ENCODE measurements at places on chromosomes 6 and 20. TPM values are rescaled to one million over a fixed set of nuclear protein-coding genes. Genes with fewer than 3 reads are reported as not detected.

SPDEF gene
- not detected for total RNA-seq

KCNK15 gene
- total RNA-seq: not detected

TMEM217 gene
- total RNA-seq: 1.6 TPM

IP6K3 gene
- 0.44 TPM for total RNA-seq

LRRC73 gene
- 0.17 TPM for total RNA-seq

HLA-F gene
- total RNA-seq: 3.5 TPM

TMEM14A gene
- total RNA-seq: 73.7 TPM

VSX1 gene
- not detected for total RNA-seq

DNA sequence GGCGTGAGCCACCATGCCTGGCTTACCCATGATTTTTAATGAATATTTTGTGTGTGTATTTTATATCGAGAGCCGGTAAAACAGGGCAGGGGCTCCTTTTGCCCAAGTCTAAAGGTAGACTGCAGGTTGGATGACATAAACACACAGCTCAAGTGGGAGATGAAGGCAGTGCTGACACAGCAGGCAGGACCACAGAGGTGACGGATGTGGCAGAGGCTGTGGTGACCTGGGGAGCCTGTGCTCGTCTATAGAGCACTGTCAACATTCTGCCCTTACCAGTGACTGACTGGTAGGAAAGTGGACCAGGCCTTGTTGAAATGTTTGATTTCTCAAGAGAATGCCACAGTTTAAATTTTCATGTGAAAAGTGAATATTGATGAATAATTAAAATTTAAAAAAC, 137.5 kb downstream of the ZFP64 start:
- no peak overlapping the region for H3K27ac ChIP-seq
- H3K27me3 ChIP-seq: no peaks in the 10 kb centered on the region
- DNase-seq: no peak
- H3K4me1 ChIP-seq: no peaks in the 10 kb centered on the region
- no peak overlapping the region for H3K4me3 ChIP-seq

- H3K4me3 ChIP-seq: no peak overlapping the region
- H3K27me3 ChIP-seq: no peaks in the 10 kb centered on the region
- H3K36me3 ChIP-seq: peaks cover 8% of the 10 kb centered on the region
- peak overlapping the region; percentile 67 for H3K27ac ChIP-seq
Measured at GRCh38 chr6:35359744-35360348, 17.5 kb downstream of the PPARD start.

GRCh38 chr6:156826290-156826955, 49.2 kb downstream of the ARID1B start:
- H3K4me3 ChIP-seq: no peak overlapping the region
- no peak overlapping the region for H3K27ac ChIP-seq
- H3K27me3 ChIP-seq: no peaks in the 10 kb centered on the region
- peaks cover 20% of the 10 kb centered on the region for H3K4me1 ChIP-seq
- DNase-seq: no peak

GRCh38 chr20:53635221-53635620, 41.6 kb upstream of the ZNF217 start:
- DNase-seq: no peak
- H3K36me3 ChIP-seq: no peaks in the 10 kb centered on the region
- H3K27ac ChIP-seq: no peak overlapping the region
- H3K4me3 ChIP-seq: no peak overlapping the region
- peaks cover 37% of the 10 kb centered on the region for H3K4me1 ChIP-seq

DNA sequence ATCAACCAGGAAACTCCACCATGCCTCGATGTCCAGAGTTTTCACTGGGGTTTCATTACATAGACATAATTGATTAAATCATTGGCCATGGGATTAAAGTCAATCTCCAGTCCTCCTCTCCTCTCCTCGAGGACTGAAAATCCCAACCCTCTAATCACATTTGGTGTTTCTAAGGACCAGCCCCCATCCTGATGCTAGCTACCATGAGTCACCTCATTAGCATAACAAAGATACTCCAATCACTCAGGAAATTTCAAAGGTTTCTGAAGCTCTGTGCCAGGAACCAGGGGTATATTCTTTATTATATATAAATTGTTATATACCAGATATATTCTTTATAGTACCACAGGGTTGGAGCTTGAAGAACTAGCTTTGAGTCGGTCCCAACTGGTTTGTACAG, 212.9 kb upstream of the PRND start:
- no peak overlapping the region for H3K4me3 ChIP-seq
- no peaks in the 10 kb centered on the region for H3K4me1 ChIP-seq
- H3K36me3 ChIP-seq: no peaks in the 10 kb centered on the region
- DNase-seq: no peak

GRCh38 chr20:38302786-38303185, 1.2 kb upstream of the BPI start:
- no peaks in the 10 kb centered on the region for H3K36me3 ChIP-seq
- DNase-seq: no peak
- H3K27me3 ChIP-seq: peaks cover 30% of the 10 kb centered on the region
- no peak overlapping the region for H3K4me3 ChIP-seq
- H3K4me1 ChIP-seq: peaks cover 6% of the 10 kb centered on the region
- no peak overlapping the region for H3K27ac ChIP-seq

- no peaks in the 10 kb centered on the region for H3K27me3 ChIP-seq
- H3K27ac ChIP-seq: no peak overlapping the region
- peaks cover 25% of the 10 kb centered on the region for H3K4me1 ChIP-seq
- DNase-seq: no peak
Measured at GRCh38 chr6:113719545-113719944, 137.6 kb upstream of the MARCKS start.

DNA sequence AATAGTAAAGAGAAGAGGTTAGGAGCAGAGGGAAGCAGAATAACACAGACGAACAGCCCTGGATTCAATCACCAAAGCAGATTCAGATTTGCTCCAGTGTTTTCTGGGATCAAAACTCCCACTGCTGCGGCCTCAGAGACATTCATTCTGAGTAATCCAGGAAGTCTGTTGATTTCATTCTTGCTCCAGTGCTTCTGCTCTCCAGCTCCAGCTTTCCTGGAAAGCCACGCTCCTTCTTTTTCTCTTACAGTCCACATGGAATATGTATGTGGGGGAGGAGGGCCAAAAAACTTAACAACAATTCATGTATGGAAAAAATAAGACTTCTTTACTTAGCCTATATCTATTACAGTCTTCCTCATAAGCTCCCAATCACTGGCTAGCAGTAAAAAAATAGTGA, 26.4 kb upstream of the UST start:
- no peak overlapping the region for H3K4me3 ChIP-seq
- no peak overlapping the region for H3K27ac ChIP-seq
- no peaks in the 10 kb centered on the region for H3K36me3 ChIP-seq
- no peaks in the 10 kb centered on the region for H3K27me3 ChIP-seq

DNA sequence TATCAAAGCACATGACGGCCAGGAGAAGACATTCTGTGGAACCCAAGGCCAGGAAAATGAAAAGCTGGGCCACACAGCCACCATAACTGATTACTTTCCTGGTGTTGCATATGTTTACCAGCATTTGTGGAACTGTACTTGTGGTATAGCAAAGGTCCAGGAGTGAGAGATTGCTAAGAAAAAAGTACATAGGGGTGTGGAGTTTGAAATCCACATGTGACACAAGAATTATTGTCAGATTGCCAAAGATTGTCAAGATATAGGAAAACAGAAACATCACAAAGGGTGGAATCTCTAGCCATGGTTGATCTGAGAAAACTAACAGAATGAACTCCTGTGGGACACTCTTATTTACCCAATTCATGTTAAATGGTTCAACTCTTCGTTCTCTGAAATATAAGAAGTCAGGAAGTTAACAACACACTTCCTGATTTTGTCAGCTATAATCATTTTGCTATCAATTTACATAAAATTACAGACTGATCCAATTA, at the start of gene OR2B2:
OR2B2 (minus strand) TSS at position 441 of the 491 bp plus-strand sequence; CDS start at position 364, 77 bp downstream.
- no peaks in the 10 kb centered on the region for H3K4me1 ChIP-seq
- H3K4me3 ChIP-seq: no peak within 1 kb of the TSS
- no peaks in the 10 kb centered on the region for H3K36me3 ChIP-seq
- no peak for DNase-seq

GRCh38 chr20:57987659-57988058, 240.8 kb downstream of the ANKRD60 start:
- no peaks in the 10 kb centered on the region for H3K27me3 ChIP-seq
- DNase-seq: no peak
- H3K4me1 ChIP-seq: no peaks in the 10 kb centered on the region
- no peak overlapping the region for H3K27ac ChIP-seq
- H3K4me3 ChIP-seq: no peak overlapping the region

- H3K27me3 ChIP-seq: no peaks in the 10 kb centered on the region
- H3K36me3 ChIP-seq: no peaks in the 10 kb centered on the region
- no peaks in the 10 kb centered on the region for H3K4me1 ChIP-seq
- DNase-seq: no peak
- H3K4me3 ChIP-seq: no peak overlapping the region
- H3K27ac ChIP-seq: no peak overlapping the region
Measured at GRCh38 chr6:46972531-46972930, 50.8 kb upstream of the ADGRF5 start.

- H3K4me1 ChIP-seq: peaks cover 23% of the 10 kb centered on the region
- peak; percentile 68 for DNase-seq
- no peak overlapping the region for H3K27ac ChIP-seq
- no peaks in the 10 kb centered on the region for H3K27me3 ChIP-seq
- H3K36me3 ChIP-seq: no peaks in the 10 kb centered on the region
- H3K4me3 ChIP-seq: no peak overlapping the region
Measured at GRCh38 chr20:47922269-47922668, 137.0 kb upstream of the SULF2 start.

GRCh38 chr6:43200541-43200940, 18.5 kb downstream of the CUL9 start:
- peaks cover 5% of the 10 kb centered on the region for H3K36me3 ChIP-seq
- no peak for DNase-seq
- no peaks in the 10 kb centered on the region for H3K27me3 ChIP-seq
- H3K27ac ChIP-seq: no peak overlapping the region

DNA sequence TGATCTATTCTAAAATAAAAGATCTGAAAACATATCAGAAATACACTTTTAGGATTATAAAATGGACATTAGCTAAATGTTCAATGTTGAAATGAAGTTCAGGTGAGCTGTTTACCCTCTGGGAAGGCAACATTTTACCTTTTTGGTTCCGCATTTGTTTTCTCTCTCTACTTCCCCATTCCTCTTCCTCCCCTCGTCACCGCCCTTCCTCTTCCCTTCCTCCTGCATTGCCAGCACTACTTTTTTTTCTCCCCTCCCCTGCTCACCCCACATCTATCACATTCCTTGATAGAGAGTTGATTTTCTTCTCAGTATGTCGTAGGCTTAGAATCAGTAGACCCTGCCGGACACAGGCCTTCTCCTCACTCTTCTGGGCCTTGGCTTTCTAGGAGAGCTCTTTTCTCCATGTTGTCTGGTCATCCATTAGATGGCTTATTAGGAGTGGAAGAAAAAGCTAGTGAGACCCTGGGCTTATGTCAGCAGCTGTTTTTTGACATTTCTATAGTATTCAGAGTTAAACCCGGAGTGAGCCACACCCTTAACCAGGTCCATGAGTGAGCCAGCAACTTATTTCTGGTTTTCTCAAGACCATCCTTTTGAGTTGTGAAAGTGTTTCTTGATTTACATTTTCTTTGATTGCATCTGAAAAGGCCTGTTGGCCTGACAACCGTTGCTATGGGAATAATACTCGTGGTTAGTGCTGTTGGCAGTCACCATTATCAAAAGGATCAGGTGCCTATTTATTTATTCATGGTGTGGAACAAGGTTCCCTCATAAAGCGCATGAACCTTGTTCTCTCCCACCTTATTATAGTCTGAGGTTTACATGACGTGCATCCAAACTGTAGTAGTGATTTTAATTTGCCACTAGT, 90.9 kb downstream of the DTD1 start:
- H3K4me1 ChIP-seq: no peaks in the 10 kb centered on the region
- no peaks in the 10 kb centered on the region for H3K27me3 ChIP-seq
- H3K4me3 ChIP-seq: no peak overlapping the region

DNA sequence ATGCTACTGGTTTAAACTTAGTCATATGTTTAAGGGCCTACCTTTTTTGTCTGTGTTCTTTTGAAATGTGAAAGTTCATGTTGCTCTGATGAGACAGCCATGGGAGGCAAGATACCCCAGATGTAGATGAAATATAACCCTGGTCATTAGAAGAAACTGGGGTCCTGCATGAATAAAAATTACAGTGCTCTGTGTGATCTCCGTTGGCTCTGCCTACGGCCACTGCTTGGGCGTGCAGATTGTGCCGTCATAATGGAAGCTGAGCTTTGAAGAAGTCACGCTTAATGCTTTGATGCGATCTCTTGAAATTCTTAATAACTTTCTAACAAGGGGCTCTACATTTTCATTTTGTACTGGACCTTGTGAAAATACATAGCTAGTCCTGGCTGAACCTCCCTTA, at the start of gene TAAR2:
TAAR2 (minus strand) TSS at position 101 of the 400 bp plus-strand sequence; CDS start at position 101, 0 bp downstream.
- H3K27me3 ChIP-seq: no peaks in the 10 kb centered on the region
- no peak for DNase-seq
- no peak within 1 kb of the TSS for H3K27ac ChIP-seq
- no peak within 1 kb of the TSS for H3K4me3 ChIP-seq
- H3K36me3 ChIP-seq: no peaks in the 10 kb centered on the region

- no peaks in the 10 kb centered on the region for H3K4me1 ChIP-seq
- H3K27me3 ChIP-seq: peaks cover 91% of the 10 kb centered on the region
- no peaks in the 10 kb centered on the region for H3K36me3 ChIP-seq
- no peak for DNase-seq
Measured at GRCh38 chr6:378958-379409, 12.6 kb upstream of the IRF4 start.

- peaks cover 31% of the 10 kb centered on the region for H3K4me1 ChIP-seq
- no peak for DNase-seq
- H3K36me3 ChIP-seq: no peaks in the 10 kb centered on the region
- no peak overlapping the region for H3K4me3 ChIP-seq
- no peak overlapping the region for H3K27ac ChIP-seq
Measured at GRCh38 chr20:50717974-50718761, 13.2 kb upstream of the PARD6B start.

DNA sequence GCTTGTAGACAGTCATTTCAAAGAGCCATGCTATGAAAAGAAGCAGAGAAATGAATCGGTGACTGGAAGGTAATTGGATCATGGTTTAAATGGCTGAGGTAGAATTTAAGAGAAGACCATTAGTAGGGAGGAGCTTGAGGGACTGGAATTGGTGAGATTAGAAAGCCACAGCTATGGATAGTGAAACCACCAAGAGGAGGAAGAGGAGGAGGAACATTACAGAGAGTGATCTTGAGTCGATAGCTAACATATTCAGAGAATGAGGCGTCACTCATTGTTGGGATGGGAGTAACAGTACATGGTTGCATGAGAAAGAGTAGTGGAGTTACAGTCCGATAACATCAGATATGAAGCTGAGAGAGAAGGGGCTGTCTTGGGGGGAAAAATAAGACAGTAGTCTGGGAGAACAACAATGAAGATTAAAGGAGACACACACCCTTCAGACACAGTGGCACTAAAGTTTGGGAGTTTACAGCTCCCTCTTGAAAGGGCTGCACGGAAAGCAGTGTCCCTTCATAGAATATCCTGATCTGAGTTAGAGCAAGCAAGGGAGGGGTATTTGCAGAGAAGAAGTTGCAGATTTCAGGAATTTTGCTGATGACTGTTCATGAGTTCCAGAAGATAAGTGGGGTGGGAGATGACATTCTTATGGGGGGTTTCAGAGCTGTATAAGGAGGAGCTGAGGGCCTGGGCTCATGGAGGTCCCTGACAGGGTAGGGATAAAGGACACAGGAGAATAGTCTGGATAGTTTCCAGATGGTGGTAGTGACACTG, 15.1 kb upstream of the LAMP5 start:
- H3K27me3 ChIP-seq: no peaks in the 10 kb centered on the region
- H3K36me3 ChIP-seq: no peaks in the 10 kb centered on the region
- DNase-seq: no peak

Measured in HepG2 (cell line).